ENCODE measurements at places on chromosomes 11 and 22. TPM values are rescaled to one million over a fixed set of nuclear protein-coding genes. Genes with fewer than 3 reads are reported as not detected.

DNA sequence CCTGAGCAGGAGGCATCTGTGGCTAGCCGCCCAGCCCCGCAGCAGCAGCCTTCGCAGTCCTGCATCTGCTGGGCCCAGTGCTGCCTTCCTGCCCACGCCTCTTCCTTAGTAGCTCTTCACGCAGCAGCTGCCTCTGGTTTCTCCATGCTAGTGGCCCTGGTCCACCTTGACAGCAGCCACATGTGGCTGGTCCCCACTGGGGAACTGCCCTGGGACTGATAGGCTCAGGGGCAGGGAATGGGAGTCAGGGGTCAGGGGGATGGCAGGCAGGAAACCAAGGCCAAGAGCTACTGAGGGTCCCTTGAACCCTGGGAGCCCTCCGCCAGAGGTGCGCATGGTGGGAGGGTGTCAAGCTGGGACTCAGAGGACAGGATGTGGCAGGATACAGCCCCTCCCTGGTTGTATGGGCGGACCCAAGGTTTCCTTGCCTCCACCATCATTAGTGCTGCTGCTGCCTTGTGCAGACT lies 99.4 kb upstream of the PITPNB start:
- DNase-seq, result peak; percentile 63

PGA5 gene
- not detected for total RNA-seq

- DNase-seq, result no peak
Observed at GRCh38 chr11:66542362-66542761, 3.5 kb downstream of the ZDHHC24 start.

- DNase-seq, result no peak
Observed at GRCh38 chr11:22769081-22769480, 60.5 kb downstream of the SVIP start.

- DNase-seq, result no peak
Observed at GRCh38 chr22:44091021-44091721, 67.1 kb downstream of the PARVB start.

GRCh38 chr11:64358907-64359711 lies at the start of gene RPS6KA4:
Gene RPS6KA4 (plus strand): TSS chr11:64359162. CDS start chr11:64359236, 74 bp downstream.
- peak; percentile 84 for DNase-seq

DNA sequence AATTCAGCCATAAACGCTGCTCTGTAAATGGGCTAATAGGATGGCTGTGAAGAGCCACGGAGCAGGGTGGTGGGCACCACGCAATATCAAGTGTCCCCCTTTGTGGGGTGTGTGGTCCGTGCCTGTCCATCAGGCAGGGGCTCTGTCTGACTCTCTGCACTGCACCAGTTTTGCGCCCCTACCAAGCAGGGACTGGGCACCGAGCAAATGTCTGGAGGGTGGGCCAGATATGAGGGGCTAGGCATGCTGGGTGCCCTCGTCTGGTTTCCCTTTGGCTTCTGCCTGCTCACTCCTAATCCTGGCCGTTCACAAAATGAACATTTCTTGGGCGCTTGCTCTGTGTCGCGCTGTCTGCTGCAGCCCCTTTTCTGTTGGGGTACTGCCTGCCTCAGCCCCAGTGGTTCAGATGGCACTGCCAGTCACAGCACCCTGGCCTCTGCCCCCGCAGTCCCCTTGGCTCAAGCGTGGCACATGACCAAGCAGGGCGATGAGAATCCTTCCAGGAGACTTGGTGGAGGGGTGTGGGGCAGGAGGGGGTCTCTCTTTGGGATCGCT lies 37.1 kb upstream of the CELSR1 start:
- no peak for DNase-seq

DNA sequence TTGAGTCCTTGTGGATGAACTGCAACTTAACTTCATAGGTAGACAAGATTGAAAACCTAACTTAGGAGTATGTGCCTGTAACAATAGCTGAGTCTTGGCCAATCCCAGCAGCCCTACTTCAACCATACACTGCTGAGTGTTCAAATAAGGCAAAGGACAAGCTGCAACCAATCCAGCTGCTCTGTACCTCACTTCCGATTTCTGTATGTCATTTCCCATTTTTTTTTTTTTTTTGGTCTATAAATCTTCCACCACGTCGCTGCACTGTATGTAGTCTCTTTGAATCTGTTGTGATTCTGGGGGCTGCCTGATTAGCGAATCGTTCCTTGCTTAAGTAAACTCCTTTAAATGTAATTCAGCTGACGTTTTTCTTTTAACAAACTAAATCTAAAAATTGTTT lies 35.4 kb upstream of the FLI1 start:
- DNase-seq, result no peak

LYVE1 gene
- 15.2 TPM for total RNA-seq

TCF20 gene
- 15.3 TPM for total RNA-seq

TTC28 gene
- total RNA-seq, result 19.1 TPM

GRCh38 chr11:16690086-16690485 lies 48.4 kb upstream of the C11orf58 start:
- DNase-seq, result no peak

UEVLD gene
- 16.6 TPM for total RNA-seq

GRCh38 chr22:19094393-19094997 lies 27.7 kb downstream of the DGCR2 start:
- DNase-seq, result no peak

- no peak for DNase-seq
Observed at GRCh38 chr11:17388609-17389210, at the start of gene KCNJ11. Gene KCNJ11 (minus strand): TSS chr11:17388659. CDS start chr11:17388091, 568 bp downstream.

- DNase-seq, result no peak
Observed at GRCh38 chr11:112229746-112230433, 3.7 kb downstream of the PTS start.

TRIM51 gene
- total RNA-seq, result not detected

GRCh38 chr11:78768971-78769370 lies 194.3 kb upstream of the NARS2 start:
- DNase-seq, result no peak

DNA sequence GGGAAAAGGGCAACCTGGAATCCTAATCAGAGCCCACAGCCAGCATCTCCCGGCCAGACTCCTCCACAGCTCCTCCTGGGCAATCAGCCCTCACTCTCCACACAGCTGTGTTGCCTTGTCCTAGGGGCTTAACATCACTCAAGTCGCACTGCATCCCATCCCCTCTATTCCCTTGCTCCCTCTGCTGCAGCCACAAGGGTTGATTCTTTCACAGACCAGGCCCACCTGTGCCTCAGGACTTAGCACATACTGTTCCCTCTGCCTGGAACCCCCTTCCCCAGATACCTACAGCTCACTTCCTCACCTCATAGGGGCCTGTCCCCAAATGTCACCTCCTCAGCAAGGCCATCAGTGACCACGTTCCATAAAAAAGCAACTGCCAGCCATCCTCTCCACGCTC lies 18.4 kb downstream of the SPATA19 start:
- peak; percentile 24 for DNase-seq

GRCh38 chr11:115377882-115378296 lies 126.3 kb downstream of the CADM1 start:
- DNase-seq, result no peak

DNA sequence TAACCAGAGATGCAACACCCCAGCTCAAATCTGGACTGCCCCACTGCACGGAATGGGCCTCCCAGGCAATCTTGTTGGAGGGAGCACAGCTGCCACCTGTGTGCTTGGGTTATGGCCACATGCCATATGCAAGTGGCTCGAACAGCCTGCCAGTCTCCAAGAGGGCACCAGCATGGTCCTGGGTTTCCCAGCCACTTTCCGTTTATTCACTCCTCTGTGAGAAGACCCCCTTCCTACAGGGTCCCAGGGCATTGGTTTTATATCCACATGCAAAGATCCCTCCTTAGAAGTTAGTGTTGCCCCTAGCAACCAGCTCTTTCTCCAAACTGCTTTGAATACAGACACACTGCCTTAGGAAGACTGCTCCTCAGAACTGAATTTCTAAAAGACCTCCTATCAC lies 487.8 kb downstream of the BUD13 start:
- DNase-seq, result no peak

BEST1 gene
- total RNA-seq, result 1.1 TPM

- DNase-seq, result no peak
Observed at GRCh38 chr11:124481365-124482323, 36.1 kb upstream of the OR8B8 start.

GRCh38 chr11:20049231-20049630 lies 111.0 kb downstream of the DBX1 start:
- DNase-seq, result no peak

CSTF3 gene
- total RNA-seq, result 16.0 TPM

GRCh38 chr11:69683764-69684333 lies 8.7 kb upstream of the LTO1 start:
- DNase-seq, result peak; percentile 63

- DNase-seq, result no peak
Observed at GRCh38 chr11:118236170-118236569, 11.4 kb upstream of the JAML start.

SMCO4 gene
- total RNA-seq, result 40.0 TPM

DNA sequence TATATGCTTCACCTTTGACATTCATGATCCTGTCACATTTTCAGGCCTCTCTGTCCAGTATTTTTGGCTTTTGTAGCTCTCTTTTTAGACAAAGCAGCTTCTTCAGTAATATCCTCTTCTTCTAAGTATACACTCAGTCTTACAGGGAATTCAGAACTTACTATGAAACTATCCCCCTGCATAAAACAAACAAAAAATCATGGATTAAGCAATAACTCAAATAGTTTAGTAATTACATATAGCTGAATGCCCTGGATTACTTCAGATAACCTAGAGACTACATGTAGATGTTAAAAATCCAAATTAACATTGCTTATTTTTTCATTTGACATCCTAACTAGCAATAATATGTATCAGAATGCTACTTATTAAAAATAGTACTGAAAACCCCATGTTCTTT lies 5.2 kb downstream of the TAF1D start:
- no peak for DNase-seq

DNA sequence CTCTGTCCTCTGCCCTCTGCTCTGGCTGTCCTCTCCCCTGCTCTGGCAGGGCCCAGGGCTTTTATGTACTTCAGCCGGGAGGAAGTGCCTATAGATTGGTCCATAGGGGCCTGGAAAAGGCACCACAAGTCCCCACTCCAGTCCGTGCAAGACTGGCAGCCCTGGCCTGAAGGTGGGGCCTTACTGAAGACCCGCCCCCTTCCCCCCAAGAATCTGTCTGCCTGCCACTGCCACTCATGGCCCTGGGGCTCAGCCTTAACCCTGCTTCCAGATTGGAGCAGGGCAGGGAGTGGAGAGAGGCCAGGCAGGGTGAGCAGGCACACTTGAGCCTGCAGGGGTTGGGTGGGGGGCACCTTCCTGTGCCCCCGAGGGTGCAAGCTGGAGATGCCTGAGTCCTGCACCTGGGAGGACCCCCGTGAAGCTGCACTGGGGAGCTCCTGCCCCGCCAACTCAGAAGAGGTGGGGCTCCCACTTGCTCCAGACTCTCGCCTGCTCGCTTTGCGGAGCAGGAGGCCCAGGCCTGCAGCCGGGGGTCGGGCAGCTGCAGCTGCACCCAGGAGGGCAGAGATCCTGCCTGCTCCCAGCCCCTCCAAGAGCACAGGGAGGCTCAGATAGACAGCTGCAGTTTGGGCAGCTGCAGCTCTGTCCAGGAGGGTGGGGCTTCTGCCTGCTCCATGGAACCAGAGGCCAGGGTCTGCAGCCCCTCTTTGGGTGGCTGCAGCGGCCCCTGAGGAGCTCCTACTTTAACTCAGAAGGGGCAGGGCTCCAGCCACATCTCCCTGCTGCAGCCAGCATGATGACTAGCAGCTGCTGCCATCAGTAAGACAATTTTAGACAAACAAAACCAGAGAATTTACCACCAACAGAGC lies 51.0 kb upstream of the SC5D start:
- DNase-seq, result no peak

DNA sequence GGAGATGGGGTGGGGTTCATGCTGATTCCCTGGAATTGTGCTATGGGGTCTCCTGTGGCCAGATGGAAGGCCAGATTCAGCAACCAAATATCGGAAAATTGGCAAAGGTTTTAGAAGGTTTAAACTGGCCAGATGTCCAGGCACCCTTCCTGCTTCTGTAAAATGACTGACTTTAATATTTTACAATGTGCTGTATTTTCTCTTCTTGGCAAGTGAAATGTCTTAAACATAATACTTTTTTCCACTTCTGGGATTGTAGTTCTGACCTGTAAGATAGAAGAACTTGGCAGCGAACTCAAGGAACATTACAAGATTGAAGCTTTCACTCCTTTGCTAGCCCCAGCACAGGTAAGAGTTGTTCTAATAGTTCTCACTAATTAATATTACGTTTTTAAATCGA lies 17.5 kb downstream of the POLA2 start:
- no peak for DNase-seq

DNA sequence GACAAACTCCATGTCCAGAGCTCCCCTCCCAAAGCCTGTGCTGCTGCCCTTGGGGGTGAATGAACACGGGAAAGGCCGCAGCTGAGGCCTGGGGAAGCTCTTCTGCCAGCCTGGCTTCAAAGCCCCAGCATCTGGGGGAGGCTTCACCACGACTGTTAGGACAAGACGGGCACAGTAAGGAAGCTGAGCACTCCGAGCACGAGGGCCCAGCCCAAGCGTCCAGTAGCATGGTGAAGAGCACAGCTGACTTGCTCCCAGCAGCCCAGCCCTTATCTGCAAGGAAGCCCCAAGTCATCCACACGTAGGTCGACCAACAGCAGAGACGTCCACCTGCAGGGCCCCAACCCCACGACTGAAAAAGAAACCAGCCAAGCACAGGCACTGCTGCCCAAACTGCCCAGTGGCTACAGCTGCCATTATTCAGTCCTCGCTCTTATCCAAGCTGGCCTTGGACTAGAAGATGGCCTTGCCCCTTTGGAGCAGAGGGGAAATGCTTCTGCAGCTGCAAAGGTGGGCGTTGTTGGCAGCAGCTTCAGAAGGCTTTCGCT lies 62.5 kb downstream of the SHANK2 start:
- DNase-seq, result peak; percentile 49

NCF4 gene
- total RNA-seq, result 6.1 TPM

Measured in cardiac septum (tissue), 1 donor.